Activated CD4-positive, alpha-beta memory T cell treated with anti-CD3 and anti-CD28 coated beads, Interleukin-2, amount 10 ng/mL, durations not matched to agents 7 days and 5 days (primary cell): ENCODE measurements at places on chromosomes 3 and 15. TPM values are rescaled to one million over a fixed set of nuclear protein-coding genes. Genes with fewer than 3 reads are reported as not detected.

DNA sequence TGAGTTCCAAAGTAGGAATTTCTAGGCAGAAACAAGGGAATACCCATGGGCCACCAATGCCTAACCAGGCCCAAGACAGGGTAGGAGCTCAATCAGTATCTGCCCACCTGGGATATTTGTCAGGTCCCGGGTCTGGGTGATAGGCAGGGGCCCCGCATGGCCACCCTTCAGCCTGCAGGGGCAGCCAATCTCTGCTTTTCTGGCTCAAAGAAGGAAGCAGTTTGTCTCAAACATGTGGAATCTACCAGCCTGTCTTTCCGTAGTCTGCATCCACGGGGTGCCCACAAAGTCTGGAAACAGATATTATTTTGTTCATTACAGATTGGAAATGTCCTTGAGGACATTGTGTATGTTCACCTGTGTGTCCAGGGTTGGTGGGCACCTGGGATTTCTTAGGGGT, 56.2 kb downstream of the CEMIP start:
- DNase-seq: no peak

GRCh38 chr3:152269831-152270734, 1.4 kb downstream of the MBNL1 start:
- peak; percentile 40 for DNase-seq

Gene CYP1A2
- not detected for total RNA-seq

Gene UNC13C
- total RNA-seq: not detected
